ENCODE measurements at places on chromosomes 5 and 9.

DNA sequence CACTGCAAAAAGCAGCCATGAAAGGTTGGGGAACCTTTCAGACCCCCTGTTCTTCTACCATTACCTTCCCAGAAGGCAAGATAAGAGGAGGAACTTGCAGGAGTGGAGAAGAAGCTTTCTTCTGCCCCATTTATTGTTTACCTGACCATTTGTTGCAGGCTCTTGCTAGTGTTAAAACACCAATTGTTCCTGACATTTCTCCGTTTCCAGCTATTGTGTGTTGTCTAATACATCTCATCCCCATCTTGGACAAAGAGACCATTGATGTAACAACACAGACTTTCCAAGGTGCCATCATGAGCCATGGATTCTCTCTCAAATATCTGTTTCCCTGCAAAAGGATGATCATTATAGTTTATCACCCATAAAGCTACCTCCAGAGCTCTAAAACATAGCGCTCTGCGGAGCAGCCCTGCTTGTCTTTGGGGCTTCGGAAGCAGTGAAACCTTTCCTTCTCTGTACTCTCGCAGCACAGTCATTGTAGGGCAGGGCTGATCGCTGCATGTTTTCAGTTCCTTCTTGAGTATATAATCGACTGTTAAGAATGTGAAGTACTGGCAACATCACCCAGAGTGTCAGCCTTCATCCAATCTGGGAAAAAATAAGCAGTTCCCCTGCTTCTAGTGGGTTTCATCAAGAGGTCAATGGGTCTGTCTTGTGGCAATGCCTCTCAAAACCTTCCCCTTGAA, 680.0 kb downstream of the SEMA5A start:
- DNase-seq, result no peak

DNA sequence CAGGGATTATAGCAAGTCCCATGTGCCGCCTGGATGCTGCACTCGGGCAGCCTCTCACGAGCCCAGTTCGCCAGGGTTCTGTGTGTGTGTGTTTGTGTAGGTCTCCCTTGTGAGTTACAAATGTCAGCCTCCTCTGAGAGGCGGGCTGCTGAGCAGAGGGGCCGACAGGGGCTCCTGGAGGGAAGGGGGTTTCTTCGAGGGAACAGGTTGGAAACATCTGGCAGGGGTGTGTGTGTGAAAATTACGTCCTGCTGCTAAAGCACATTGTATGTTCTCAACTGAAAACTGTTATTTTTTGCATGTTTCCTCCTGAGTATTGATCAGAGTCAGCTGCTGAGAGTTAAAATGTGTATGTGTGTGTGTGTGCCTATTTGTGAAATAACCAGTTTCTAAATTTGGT, 9.7 kb downstream of the GALNT10 start:
- DNase-seq, result no peak

DNA sequence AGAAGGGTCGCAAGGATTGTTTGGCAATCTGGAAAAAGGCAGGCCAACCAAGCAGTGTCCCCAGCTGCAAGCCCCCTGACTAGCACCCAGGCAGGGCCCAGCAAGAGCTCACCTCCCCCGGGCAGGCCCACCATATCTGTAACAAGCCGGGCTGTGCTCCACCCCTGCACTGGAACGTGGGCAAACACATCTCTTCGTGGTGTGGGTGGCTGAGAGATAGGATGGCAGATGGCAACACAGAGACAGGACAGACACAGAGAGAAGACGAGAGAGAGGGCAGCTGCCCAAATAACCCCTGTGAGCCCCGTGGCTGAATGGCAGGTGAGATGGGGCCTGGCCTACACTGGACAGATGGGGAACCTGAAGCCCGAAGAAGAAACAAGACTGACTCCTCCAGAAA, 9.4 kb downstream of the BBLN start:
- no peak for DNase-seq

DNA sequence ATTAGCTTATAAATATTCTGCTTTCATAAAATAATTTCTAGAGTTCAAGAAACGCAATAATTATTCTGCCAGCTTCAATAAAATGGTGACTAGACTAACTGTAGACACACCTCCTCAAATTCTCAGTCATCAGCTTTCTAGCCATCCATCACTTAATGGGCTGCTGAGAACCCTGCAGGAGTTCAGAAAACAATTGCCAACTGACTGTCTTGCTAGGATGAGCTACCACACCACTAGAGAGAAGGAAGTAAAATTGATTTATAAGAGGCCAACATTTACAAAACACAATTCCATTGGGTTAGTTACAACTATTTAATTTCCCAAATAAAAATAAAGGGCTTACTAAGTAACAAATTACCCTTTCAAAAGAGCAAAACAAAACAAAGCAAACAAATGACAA, 126.5 kb upstream of the PAPPA start:
- DNase-seq, result no peak

DNA sequence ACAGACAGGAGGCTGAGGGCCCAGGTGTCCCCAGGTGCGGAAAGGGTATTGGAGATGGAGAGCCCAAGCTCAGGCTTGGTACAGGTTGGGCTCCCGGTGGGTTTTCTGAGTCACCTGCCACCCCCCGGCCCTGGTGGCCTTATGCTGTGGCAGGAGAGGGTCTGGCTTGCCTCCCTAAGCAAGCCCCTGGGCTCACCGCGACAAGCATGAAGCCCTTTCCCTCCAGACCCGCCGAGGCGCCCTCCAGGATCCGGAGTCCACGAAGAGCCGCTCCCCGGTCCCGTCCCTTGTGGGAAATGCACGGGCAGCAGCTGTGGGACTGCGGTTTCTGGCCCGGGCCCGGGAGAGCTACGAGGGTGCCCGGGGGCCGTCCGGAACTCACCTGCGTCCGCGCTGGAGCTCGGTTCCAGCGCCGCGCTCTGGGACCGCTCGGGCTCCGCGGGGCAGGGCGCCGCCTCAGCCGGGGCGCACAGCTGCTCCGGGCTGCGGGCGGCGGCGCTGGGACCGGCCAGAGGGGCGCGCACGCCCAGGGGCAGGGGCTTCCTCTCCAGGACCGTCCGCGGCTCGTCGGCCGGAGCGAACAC, 757 bp downstream of the SAPCD2 start:
- DNase-seq, result no peak

DNA sequence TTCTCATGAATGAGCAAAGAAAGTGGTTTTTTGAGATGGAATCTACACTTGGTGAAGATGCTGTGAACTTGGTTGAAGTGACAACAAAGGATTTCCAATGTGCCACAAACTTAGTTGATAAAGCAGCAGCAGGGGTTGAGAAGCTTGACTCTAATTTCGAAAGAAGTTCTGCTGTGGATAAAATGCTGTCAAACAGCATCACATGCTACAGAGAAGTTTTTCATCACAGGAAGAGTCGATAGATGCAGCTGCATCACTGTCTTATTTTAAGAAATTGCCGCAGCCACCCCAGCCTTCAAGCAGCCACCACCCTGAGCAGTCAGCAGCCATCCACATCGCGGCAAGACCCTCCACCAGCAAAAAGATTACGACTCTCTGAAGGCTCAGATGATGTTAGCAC, 78.6 kb downstream of the TRIO start:
- no peak for DNase-seq

DNA sequence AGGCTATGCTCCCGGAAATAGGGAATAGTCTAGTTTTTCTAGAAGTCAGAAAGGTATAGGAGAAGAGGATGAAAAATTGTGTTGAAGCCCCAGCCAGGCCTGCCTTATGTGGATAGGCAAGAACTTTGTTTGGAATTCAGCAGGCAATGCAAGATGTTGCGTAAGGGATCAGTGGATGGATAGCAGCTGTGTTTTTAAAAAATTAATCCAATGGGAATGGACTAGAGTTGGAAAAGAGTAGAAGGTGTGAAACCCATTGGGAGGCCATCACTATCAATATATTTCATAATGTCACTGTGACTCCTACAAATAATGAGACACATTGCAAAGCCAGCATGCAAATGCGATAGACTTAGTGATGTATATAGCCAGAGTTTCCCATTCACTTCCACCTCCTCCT, 281.9 kb downstream of the MARCHF11 start:
- DNase-seq, result no peak

GRCh38 chr5:137995749-137996128, 37.1 kb downstream of the FAM13B start:
- no peak for DNase-seq

DNA sequence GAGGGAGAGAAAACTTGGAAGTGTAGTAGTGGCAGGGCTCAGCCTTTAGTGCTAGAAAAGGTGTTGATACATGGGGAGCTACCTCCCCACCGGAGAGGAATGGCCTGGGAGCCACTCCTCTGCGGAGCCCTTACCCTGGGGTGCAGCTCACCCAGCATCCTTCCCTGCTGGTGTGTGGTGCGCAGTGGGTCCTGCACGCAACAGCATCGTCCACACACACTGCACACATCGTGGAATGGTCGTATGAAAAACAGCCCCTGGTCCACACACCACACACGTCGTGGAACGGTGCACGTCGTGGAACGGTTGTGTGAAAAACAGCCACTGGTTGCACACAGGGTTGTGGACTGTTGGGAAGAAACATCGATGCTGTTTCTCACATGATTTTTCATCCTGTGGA, 16.1 kb upstream of the AHRR start:
- DNase-seq, result no peak

GRCh38 chr5:142287096-142287972, 37.5 kb downstream of the SPRY4 start:
- no peak for DNase-seq

DNA sequence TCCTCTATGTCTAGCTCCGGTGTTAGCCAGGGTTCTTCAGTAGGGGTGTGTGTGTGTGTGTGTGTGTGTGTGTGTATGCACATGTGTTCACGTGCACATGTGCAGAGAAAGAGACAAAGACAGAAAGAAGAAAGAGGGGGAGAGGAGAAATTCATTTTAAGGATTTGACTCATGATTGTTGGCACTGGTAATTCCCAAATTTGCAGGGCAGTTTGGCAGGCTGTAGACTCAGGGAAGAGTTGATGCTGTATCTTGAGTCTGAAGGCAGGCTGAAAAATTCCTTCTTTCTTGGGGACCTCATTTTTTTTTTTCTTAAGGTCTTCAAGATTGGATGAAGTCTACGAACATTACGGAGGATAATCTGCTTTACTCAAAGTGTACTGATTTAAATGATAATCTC, 335.7 kb downstream of the NSG2 start:
- no peak for DNase-seq

DNA sequence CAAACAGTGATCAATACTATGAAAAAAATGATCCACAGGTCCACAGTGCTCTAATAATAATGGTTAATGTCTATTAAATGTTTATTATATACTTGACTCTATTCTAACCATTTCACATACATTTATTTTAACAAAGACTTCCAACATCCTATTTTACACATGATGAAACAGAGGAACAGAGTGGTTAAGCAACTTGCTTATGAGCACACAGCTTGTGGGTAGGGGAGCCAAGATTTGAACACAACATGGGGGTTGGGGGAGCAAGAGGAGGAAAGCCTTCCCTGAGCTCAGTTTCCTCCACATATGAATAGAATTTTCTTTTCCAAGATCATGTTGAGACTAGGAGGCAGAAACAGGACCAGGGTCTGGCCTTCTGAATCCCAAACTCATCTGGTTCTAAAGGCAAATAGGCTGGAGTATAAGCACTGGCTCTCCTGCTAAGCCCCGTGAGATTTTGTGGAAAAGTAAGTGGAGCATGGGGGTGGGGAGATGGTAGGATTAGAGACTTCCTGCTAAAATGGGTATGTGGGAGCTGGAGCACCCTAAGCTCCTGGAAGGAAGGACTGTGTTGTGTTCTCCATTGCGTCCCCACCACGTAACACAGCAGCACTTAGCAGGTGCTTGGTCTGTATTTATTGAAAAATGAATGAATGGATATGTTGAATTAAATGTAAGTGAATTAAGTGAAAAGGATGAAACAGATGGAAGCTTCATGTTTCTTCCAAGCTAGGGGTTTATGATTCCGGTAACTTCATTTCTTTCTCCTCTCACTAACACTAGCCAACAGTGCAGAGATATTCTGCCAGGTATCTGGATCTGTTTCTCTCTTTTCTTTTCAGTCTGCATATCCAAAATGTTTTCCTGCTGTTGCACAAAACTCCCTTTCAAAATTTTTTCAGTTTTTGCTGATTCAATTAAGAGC, 26.9 kb upstream of the GALNT10 start:
- DNase-seq, result no peak

DNA sequence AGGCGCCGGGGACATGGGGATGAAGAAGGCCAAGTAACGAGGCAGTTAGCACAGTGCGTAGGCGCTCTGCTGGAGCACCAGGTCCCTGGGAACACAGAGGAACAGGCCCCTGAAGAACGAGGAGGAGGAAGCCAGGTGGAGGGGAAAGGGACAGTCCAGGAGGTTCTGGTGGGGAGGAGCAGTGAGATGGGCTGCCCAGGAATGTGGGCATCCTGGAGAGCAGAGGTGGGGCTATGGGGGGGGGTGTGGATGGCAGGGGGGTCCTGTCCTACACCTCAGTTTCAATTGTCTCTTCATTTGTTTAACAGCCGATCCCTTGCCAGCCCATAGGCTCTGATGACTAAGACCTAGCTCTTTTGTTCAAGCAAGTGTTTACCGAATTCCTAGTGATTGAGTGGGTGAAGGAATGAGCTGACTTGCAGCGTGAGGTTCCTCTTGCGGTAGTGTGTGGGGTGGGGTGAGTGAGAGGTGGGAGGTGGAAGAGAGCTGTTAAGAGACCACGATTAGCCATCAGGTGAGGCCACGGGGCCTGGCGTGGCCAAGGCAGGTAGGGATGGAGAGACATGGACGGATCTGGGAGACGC, 8.4 kb upstream of the PHYHD1 start:
- no peak for DNase-seq

DNA sequence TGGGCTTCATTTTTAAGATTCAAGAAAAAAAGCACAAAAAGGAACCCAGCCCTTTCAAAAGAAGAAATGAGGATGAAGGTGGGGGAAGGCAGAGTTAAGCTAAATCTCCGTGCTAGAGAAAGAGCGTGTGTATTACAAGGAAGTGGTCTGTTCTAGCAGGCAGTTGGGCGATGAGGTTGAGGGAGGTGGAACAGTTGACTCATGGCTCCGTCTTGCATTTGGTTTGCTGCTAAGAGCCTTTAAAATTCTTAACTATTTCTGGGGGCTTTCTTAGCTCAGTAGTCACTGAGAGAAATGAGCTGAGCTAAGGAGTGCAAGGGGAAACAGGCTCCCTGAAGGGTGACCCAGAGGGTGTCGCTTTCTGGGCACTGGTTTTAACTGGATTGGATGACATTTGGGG, 117.4 kb downstream of the GCNT1 start:
- DNase-seq, result no peak

GRCh38 chr9:121750259-121750714, 98.9 kb downstream of the DAB2IP start:
- DNase-seq, result no peak

DNA sequence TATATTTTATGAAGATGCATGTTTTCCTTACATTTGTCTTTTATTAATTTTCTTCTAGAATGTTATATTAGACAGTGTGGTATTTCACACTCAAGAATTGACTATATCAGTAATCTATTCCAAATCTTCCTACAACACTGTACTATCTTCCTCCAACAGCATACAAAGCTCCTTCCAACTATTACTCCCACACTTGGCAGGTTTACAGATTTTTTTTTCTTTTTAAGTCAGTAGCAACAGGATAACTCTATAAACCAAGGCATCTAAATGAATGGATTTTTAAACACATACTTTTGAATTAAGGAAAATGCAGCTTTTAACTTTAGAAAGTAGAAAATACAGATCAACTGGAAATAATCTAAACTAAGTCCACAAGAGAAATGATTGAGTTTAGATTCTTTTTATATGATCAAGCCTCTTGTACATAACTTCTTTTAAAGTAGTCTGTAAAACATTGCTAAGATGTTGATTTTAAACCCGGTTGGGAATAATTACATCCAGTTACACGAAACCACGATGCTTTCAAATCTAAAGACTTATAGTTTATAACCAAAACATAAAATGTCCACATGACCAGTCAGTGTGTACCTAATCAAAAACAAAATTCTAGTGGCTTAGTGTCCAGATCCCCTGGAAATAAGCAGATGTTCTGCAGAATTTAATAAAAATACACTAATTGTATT, 281.6 kb downstream of the ADAMTS6 start:
- no peak for DNase-seq

GRCh38 chr5:108516785-108517184, 134.9 kb upstream of the FBXL17 start:
- DNase-seq, result no peak

Measured in effector CD4-positive, alpha-beta T cell (primary cell).